AG04449 (cell line): ENCODE measurements at places on chromosomes 2 and 18.

GRCh38 chr2:127431408-127432023 lies 13.3 kb downstream of the PROC start:
- no peak for DNase-seq

DNA sequence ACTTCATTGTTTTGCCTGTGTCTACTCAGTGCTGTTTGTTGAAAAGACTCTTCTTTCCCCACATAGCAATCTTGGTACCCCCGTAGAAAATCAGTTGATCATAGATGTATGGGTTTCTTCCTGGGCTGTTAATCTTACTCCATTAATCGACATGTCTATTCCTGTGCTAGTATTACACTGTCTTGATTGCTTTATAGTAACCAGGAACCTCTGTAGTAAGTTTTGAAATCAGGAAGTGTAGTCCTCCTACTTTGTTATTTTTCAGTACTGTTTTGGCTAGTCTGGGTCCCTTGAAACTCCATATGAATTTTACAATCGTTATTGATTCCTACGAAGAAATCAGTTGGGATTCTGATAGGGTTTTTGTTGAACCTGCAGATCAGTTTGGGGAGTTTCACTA lies 78.8 kb upstream of the FAM136A start:
- DNase-seq = no peak

DNA sequence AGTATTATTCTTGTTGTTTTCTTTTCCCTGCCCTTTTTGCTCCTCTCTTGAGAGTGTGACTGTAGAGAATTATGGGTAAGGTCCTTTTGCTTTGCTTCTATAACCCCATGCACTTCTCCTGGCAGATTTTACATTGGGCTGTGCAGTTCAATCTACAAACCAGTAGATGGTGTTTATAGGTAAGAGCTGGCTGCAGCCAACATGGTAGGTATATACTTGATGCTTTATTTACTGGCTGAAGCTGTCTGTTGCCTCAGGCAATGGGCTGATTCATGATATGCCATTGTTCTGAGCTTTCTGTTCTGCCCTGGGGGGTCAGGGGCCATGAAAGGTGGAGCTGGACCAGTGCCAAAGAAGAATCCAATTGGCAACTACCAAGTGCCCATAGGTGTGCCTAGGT lies 48.3 kb upstream of the MYL1 start:
- DNase-seq = no peak

GRCh38 chr2:55839182-55839819 lies 84.3 kb downstream of the EFEMP1 start:
- no peak for DNase-seq
